ENCODE measurements at places on chromosomes 3 and 15.
A peak's percentile ranks its signal among the peaks of the same experiment; 100 is the strongest.

GRCh38 chr15:99113547-99114271 is 8.8 kb downstream of the SYNM start:
- DNase-seq, result no peak

DNA sequence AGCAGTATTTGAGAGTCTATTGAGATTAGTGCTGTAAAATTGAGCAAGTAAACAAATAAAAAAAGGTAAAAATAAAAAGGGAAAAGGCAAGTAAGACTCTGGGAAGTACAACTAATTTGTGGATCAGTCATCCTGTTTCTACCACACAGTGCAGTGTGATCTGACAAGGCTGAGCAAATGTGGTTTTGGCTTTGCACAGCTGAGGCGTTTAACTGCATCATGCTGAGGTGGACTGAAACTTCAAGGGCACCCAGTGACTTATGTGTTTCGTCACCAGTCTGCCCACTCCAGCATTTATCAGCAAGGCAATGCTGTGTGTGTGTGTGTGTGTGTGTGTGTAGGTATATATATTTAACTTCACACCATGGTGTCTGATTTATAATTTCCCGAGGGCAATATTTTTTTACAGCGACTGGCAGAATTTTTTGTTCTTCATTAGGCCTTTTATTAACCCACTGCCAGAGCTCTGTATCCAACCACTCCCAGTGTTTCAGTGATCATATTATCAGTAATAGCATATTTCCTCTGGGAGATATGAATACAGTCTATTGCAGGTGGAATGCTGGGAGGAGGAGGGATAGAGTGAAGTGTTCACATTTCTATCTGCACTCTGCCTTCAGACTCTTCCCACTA is 131.5 kb upstream of the SATB1 start:
- DNase-seq, result no peak

- DNase-seq, result no peak
Observed at GRCh38 chr3:150521463-150521862, 24.8 kb downstream of the SERP1 start.

GRCh38 chr3:136644212-136644611 is 108.0 kb downstream of the STAG1 start:
- no peak for DNase-seq

DNA sequence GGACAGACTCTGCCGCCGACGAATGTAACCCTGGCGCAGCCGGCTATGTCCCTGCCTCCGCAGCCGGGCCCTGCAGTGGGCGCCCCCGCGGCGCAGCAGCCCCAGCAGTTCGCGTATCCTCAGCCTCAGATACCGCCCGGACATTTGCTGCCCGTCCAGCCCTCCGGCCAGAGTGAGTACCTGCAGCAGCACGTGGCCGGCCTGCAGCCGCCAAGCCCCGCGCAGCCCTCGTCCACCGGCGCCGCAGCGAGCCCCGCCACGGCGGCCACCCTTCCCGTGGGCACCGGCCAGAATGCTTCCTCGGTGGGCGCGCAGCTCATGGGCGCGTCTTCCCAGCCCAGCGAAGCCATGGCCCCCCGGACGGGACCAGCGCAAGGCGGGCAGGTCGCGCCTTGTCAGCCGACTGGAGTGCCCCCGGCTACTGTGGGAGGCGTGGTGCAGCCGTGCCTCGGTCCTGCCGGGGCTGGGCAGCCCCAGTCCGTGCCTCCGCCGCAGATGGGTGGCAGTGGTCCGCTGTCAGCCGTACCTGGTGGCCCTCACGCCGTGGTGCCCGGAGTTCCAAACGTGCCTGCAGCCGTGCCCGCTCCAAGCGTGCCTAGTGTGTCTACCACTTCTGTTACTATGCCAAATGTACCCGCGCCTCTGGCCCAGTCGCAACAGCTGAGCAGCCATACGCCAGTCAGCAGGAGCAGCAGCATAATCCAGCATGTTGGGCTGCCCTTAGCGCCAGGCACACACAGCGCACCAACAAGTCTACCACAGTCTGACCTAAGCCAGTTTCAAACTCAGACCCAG is 2.4 kb downstream of the TSC22D2 start:
- DNase-seq, result peak; percentile 17

- DNase-seq, result peak; percentile 89
Observed at GRCh38 chr3:113051302-113051711, 60.5 kb downstream of the GTPBP8 start.

GRCh38 chr15:32957219-32957618 is 237.3 kb downstream of the FMN1 start:
- DNase-seq, result no peak

GRCh38 chr15:38164061-38164460 is 88.6 kb upstream of the SPRED1 start:
- DNase-seq, result no peak

DNA sequence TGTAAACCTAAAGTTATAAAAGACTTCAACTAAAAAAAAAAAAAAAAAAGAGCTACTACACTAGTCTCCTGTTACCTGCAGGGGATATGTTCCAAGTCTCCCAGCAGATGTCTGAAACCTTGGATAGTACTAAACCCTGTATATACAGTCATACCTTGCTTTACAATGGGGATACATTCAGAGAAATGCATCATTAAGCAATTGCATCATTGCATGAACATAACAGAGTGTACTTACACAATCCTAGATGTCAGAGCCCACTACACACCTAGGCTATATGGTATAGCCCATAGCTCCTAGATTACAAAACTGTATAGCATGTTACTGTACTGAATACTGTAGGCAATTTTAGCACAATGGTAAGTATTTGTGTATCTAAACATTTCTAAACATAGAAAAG is 119.1 kb downstream of the GMPS start:
- DNase-seq, result no peak

- DNase-seq, result no peak
Observed at GRCh38 chr3:197830308-197830966, 39.4 kb downstream of the LRCH3 start.

- no peak for DNase-seq
Observed at GRCh38 chr3:15284121-15284889, 48.1 kb downstream of the SH3BP5 start.

DNA sequence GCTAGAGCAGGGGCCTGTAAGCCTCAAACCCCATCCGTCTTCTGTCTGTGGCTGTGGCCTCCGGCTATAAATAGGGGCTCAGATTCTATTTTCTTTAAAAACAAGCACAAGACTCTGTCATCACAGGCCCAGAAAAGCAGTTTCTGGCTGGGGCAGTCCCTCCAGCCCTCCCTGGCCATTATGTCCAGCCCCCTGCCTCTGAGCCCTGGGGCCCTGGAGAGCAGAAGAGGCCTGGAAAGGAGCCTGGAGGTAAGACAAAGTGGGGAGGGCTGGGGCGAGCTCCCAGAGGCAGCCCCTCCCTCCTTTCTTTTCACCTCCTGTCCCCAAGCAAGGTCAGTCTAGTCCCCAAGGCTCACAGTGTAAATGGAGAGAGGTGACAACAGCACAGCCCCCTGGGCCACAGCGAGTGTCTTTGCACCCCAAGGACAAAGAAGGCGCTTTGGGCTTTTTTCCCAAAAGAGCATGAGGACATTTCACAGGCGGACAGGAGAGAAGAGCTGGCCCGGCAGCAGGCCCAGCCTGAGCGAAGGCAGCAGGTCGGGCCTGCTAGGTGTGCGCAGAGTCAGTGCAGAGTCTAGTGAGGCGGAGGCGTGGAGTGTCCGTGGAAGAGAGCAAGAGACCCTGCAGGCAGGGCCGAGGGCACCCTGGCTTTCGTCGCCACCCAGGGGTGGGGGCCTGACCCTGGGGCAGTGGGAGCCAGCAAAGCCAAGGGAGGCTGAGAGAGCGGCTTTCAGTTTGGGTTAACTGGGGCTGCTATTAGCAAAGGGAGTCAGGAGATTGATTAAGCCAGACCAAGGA is 188.3 kb downstream of the TBC1D2B start:
- no peak for DNase-seq

DNA sequence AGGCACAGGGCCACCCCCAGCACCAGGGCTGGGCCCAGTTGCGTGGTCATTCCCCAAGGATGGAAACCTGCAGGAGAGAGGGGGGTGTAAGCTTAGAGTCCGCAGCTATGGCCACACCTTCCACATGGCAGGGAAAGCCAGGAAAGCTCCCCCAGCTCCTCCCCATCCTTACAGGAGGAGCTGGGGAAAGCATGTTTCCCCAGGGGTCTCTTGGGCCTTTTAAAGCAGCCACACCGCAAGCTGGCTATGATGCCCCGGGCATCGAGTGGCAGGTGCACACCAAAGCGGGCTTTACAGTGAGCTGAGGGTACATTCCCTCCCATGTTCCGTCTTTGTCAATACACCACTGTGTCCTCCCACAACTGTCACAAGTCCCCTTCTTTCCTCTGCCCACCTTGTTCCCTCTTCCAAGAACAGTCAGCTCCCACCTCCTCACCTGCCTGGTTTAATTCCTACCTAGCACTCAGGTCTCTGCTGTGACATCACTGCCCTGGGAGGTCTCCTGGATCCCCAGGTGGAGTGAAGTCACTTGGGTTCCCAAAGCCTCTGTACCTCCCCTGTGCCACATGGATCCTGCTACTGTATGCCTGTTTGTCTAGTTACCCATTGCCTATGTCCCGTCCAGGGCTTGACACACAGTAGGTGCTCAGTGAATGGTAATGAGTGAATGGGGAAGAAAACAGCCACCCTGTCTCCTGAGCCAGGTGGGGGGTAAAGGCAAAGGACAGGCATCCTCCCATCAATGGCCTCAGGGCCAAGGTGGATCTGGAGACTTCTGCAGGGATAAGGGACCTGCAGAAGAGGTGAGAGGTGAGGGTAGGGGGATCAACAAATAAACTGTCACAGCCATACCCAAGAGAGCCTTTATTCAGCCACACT is 3.4 kb downstream of the HYAL3 start:
- DNase-seq, result no peak

DNA sequence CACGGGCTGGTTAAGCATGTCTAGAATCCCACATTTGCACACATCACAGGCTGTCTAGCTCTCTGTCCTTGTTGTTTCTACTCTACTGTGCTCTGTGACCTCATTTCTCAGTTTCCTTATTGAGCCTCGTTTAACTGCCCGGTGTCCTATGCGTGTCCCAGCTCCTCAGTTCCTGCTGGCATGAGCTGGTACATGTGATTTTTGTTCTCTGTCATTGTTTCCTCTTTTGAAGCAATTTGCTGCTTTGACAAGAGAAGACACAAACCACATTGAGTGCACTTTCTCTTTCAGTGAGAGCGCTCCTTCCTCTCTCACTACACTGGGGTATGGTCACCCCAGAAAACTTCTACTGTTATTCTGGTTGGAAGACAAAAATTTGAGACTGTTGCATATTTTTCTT is 563.5 kb downstream of the PDCD6IP start:
- DNase-seq, result peak; percentile 45

GRCh38 chr3:179652447-179653095 is at the start of gene USP13:
USP13 (plus strand) TSS chr3:179653040; CDS start chr3:179653226, 186 bp downstream.
- peak; percentile 86 for DNase-seq

DNA sequence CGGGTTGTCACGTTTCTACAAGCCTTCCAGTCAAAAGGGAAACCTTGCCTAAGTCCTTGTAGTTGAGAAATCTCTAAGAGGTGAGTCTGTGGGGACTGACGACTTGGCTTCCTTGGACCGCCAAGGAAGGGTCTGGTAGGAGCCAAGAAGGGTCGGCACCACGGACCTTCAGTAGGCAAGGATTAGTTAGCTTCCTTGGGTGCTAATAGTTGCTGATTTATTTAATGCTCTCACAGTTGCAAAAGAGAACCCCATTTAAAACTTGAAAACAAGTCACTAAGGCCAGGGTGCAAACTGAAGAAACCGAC is 361 bp upstream of the LCMT2 start:
- DNase-seq, result no peak

All from GM20000 (cell line).